ENCODE measurements at places on chromosomes 12 and 14.

GRCh38 chr12:89345830-89346740 lies 6.2 kb downstream of the DUSP6 start:
- DNase-seq, result peak; percentile 48

DNA sequence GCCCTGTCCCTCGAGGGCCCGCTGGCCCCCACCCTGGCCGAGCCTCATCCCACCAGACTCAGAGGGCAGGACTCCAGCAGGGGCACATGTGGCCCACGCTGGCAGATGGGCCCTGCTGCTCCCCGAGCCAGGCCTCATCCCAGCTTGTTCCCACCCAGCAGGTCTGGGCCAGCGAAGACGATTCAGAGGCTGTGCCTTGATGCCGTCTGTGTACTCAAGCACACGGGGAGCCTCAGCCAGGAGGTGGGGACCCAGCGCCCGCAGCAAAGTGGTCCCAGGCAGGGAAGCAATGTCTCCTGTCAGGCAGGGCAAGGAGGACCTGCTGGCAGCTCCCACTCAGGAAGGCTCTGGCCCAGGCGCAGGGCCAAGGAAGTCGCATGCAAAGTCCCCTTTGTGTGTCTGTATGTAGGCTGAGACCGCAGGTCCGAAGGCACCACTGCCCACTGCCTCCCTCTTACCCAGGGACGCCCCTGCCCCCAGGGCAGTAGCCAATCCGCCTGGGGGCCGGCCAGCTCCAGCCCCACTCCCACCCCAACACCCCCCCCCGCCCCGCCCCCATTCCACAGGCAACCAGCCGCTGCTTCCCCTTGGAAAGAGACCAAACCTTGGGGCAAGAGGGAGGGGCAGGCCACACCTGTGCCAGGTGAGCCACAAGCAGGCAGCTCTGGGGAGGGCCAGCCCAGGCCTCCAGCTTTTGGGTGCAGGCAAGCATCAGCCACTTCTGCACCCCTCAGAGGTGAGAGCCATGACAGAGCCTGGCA lies 9.4 kb downstream of the DEGS2 start:
- DNase-seq, result peak; percentile 73

DNA sequence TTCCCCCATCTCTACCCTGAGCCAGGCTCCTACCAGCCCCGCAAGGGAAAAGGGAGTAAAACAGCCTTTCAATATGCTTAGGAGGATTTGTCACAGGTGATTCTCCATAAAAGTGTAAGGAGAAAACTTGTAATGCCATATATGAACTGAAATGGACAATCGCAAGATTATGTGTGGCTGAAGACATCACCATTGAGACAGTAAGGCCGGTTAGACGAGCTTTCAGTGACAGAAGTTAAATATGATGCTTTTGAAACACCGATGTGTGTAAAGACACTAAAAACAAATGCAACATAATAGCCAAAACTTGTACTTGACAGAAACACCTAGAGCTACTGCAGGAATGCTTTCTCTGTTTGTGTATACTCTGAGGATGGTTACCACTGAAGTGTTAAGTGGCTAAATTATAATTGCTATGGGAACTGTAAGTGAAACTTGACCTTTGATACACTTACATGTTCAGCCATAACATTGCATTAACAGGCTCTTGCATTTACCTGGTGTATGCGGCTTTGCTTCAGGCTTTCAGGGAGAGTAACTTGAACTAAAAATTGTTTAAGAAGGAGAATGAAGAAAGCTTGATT lies 42.3 kb downstream of the FAR2 start:
- no peak for DNase-seq

DNA sequence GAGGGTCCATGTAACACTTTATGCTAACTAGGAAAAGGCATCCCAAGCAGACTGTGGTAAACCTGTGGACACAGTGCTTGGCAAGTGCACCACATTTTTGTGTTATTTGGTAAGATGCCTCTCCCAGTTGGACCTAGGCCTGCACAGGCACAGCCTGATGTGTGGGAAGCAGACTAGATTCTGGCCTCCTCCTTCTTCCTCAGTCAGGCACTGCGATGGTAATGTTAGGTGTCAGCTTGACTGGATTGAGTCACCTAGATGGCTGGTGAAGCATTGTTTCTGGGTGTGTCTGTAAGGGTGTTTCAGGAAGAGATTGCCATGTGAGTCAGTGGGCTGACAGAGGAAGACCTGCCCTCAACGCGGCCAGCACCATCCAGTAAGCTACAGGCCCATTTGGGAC lies 25.3 kb upstream of the RHOJ start:
- no peak for DNase-seq

DNA sequence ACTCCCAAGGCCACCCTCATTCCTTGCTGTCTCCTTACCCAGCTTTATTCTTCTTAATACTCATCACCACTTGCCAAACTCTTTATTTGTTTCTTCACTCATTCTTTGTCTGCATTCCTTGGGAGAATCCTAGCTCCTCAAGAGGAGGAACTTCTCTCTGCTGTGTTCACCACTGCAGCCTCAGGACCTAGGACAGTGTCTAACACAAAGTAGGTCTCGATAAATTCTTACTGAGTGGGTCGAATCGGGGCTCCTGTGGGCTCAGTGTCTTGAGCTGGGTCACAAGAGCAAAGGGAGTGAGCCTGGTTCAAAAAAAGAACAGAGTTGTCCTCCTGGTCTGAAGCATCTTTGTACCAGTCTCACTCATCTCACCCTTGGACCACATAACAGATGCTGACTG lies 224.1 kb upstream of the TMEM132C start:
- DNase-seq, result no peak
